Caco-2 (cell line): ENCODE measurements at places on chromosomes 7 and 10. TPM values are rescaled to one million over a fixed set of nuclear protein-coding genes. Genes with fewer than 3 reads are reported as not detected.

- H3K4me1 ChIP-seq: peaks cover 8% of the 10 kb centered on the region; the same call in 1 of the 2 replicates
- H3K36me3 ChIP-seq: no peaks in the 10 kb centered on the region
- H3K4me3 ChIP-seq: no peak overlapping the region
- H3K27me3 ChIP-seq: no peaks in the 10 kb centered on the region
- DNase-seq: peak; percentile 53
Measured at GRCh38 chr7:144720149-144720548, 115.7 kb downstream of the TPK1 start.

PPP1R3C gene
- not detected in 2 replicates for total RNA-seq

- no peaks in the 10 kb centered on the region for H3K27me3 ChIP-seq
- no peak for DNase-seq
- H3K4me1 ChIP-seq: peaks cover 17% of the 10 kb centered on the region; the same call in 1 of the 2 replicates
- H3K4me3 ChIP-seq: no peak overlapping the region
Measured at GRCh38 chr7:93284908-93285307, 52.7 kb downstream of the VPS50 start.

DNA sequence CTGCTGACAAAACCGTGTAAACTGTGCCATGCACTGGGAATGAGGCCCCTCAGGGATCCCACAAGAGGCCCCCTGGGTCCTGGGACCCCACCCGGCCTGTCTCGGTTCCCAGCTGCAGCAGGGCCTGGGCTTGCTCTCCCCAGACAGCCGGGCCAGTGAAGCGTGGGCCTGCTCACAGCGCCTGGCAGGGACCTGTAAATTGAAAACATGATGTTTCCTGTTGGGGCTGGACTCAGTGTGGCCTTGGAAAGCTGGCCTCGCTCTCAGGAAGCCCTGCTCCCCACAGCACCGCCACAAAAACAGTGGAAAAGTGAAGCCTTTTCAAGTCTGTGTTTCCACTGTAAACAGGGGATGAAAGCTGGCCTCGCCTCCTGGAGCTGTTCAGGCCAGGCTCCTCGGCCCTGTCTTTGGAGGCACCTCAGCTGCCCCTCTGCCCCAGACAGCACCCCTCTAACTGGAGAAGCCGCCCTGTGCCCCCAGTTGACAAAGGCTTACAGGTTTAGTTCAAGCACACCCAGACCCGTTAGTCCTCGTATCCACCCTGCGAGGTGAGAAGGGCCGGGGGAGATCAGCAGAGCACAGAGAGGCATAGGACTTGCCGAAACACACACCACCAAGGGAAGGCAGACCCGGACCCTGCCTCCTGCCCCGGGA, 108.3 kb downstream of the ZMIZ1 start:
- H3K4me1 ChIP-seq: no peaks in the 10 kb centered on the region; the same call in none of the 2 replicates
- H3K27ac ChIP-seq: no peak overlapping the region
- H3K4me3 ChIP-seq: no peak overlapping the region

- H3K27me3 ChIP-seq: no peaks in the 10 kb centered on the region
- H3K36me3 ChIP-seq: peaks cover 14% of the 10 kb centered on the region
- H3K4me3 ChIP-seq: no peak overlapping the region
Measured at GRCh38 chr10:1107679-1108078, 51.5 kb downstream of the WDR37 start.

GRCh38 chr7:16939161-16939560, 57.4 kb upstream of the AGR3 start:
- no peak overlapping the region for H3K27ac ChIP-seq
- no peaks in the 10 kb centered on the region for H3K27me3 ChIP-seq
- peaks cover 5% of the 10 kb centered on the region; the same call in 1 of the 2 replicates for H3K4me1 ChIP-seq
- H3K36me3 ChIP-seq: no peaks in the 10 kb centered on the region
- DNase-seq: no peak

GRCh38 chr10:70811881-70812280, 3.9 kb upstream of the SGPL1 start:
- no peak overlapping the region for H3K4me3 ChIP-seq
- no peak for DNase-seq
- H3K27me3 ChIP-seq: no peaks in the 10 kb centered on the region

- no peaks in the 10 kb centered on the region for H3K27me3 ChIP-seq
- no peak for DNase-seq
- no peak overlapping the region for H3K27ac ChIP-seq
- H3K36me3 ChIP-seq: no peaks in the 10 kb centered on the region
- no peak overlapping the region for H3K4me3 ChIP-seq
Measured at GRCh38 chr7:33760834-33761233, 144.5 kb upstream of the BMPER start.

NUB1 gene
- total RNA-seq: 51.6 and 54.6 TPM in 2 replicates

DNA sequence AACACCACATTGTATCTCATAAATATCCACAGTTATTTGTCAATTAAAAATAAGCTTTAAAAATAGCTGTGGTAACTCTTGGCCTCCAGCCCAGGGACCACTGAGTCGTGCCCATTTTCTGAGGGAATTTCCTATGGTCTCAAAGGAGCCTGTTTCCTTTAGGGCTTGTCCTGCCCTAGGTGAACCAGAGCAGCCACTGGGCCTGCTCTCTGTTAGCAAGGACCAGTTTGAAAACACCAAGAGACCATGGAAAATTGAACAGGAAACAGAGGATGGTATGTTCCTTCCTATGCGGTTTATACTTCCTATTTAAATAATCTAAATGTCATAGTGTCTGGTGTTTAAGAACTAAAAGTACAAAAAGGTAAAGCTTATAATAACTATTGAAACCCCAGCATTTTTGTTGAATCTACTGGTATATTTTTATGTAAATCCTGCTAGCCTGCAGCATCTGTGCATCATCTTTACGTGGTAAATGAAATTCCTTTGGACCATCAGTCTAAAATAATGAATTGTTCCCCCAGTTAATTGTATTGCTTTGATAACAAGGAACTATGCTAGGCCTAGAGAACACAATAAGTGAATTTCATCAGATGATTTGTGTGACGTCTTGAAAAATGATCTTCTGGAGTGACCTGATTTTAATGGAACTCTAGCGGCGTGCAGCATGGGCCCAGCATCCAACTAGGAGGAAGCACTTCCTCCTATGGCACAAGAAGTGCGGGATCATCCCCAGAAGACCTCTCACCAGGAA, 333.7 kb downstream of the GFRA1 start:
- H3K4me3 ChIP-seq: no peak overlapping the region
- H3K36me3 ChIP-seq: no peaks in the 10 kb centered on the region
- no peak overlapping the region for H3K27ac ChIP-seq

GRCh38 chr10:15237351-15237750, 68.9 kb upstream of the NMT2 start:
- no peak overlapping the region for H3K4me3 ChIP-seq
- no peaks in the 10 kb centered on the region for H3K4me1 ChIP-seq
- peak; percentile 28 for DNase-seq

FAM25C gene
- total RNA-seq: not detected in 2 replicates

EPO gene
- total RNA-seq: 0.72 and 1.1 TPM in 2 replicates

DNA sequence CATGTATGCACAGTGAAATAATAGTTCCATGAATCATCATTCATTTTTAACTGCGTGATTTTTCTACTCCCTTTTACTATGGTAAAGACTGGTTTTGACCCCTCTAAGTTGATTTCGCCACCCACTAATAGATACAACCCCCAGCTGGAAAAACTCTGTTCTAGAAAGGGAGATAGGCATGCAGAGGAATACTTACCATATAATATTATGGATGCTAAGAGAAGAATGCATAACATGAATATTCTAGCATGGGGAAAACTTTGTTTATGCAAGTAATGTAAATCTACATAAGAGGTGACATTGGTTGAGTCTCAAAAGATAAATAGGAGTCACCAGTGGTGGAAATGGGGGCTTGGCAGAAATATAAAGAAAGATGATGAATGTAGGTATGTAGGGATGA, 97.3 kb upstream of the MBL2 start:
- H3K27me3 ChIP-seq: no peaks in the 10 kb centered on the region
- H3K36me3 ChIP-seq: no peaks in the 10 kb centered on the region

DNA sequence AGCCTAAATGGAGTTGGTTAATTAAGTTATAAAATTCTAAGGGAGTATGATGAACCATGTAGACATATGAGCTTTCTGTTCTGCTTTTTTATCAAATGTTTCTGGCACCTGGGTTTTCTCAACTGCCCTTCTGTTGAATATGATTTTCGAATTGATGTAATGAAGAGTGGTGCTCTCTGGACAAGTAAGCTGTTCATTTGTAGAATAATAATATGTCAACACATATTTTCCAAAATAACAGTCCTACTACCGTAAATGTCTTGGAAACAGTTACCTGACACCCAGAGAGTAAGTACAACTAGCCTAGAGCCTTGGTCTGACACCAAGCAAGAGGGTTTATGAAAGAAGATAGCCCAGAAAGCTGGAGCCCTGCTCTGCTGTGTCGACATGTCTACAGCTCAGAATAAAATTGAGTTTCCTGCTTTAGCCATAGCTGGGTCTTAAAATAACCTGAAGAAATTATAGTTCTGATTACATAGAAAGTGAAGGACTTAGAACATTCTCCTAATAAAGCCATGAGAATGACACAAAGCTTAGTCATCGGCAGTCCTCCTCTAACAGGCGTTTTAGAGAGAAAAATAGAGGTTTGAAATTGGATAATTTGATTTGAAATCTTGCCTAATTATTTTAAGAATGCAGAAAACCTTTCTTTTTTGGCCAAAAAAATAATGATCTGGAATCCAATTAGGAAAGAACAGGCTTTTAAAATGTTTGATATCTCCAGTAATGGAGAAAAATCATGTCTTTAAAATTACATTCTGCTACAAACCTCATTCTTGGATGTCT, 25.1 kb downstream of the HDAC9 start:
- H3K36me3 ChIP-seq: no peaks in the 10 kb centered on the region
- no peak overlapping the region for H3K4me3 ChIP-seq
- DNase-seq: no peak
- no peak overlapping the region for H3K27ac ChIP-seq

ADIRF gene
- total RNA-seq: 0.49 TPM in 1 of 2 replicates, not detected in the other

GRCh38 chr7:131223151-131223550, 104.5 kb upstream of the MKLN1 start:
- no peak overlapping the region for H3K27ac ChIP-seq
- H3K36me3 ChIP-seq: no peaks in the 10 kb centered on the region
- H3K4me1 ChIP-seq: peaks cover 45% of the 10 kb centered on the region
- DNase-seq: no peak

SLC13A4 gene
- not detected in 2 replicates for total RNA-seq
